ENCODE measurements at places on chromosomes 16 and 17.

- DNase-seq = no peak
Observed at GRCh38 chr17:80107231-80108021, 6.0 kb downstream of the GAA start.

GRCh38 chr17:80365983-80366382 lies 49.0 kb upstream of the ENDOV start:
- no peak for DNase-seq

- peak; percentile 60 for DNase-seq
Observed at GRCh38 chr16:24988593-24989338, 26.4 kb downstream of the ARHGAP17 start.

DNA sequence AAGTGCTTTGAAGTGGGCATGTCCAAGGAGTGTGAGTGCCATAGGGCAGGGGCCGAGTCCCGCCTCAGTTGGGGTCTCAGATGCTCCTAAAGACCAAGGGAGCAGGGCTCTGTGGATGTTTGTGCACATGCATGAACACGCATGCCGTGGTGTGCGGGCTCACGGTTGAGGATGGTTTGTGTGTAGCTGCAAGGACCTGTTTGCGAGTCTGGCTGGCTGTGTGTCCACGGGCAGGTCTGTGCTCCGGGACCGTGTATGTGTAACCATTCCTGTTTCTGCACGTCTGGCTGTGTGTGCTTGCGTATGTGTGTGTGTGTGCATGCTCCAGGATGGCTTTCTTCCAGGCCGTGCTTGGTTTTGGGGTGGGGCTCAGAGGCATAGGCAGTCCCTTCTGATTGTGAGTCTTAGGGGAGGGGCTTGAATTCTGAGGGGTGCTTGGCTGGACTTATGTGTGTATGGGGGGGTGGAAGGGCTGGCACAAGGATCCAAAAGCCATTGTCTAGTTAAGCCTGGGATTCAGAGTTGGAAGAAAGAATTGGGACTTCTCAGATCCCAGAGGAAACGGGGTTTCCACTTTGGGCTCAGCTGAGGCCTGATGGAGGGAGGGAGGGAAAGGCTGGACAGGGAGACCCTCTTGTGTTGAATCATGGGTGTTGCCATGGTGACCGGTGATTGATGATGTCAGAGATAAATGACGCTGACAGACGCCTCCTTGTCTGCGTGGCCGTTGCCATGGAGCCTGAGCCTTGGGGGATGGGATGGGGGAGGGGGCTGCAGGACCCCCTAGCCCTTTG lies 14.4 kb downstream of the GJD3 start:
- no peak for DNase-seq

- DNase-seq = peak; percentile 27
Observed at GRCh38 chr17:82300707-82301270, 16.6 kb downstream of the CD7 start.

- DNase-seq = no peak
Observed at GRCh38 chr17:14803826-14804225, 461.3 kb downstream of the PMP22 start.

DNA sequence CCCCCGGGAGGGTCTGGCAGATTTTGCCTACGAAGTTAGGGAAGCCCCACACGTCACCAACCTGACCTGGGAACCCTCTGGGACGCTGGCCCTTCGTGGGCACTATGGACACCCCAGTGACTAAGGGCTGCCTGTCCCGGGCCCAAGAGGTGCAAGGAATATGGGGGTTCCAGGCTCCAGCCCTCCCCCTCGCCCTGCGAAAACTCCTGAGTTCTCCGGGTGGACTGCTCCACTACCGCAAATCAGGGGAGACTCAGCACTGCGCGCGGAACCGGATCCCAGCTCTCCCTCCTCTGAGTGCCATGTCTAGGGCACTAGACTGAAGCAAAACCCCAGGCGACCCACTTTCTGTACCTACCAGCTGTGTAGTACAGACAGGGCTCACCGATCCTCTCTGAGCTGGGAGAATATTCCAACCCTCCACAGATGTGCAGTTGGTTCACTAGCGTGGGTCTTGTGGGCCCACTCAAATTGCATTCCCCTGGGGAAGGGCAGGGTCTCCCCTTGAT lies at the start of gene ARL5C:
Gene ARL5C (minus strand): TSS at position 321 of the 509 bp plus-strand sequence. CDS start 401 bp downstream, outside the sequence.
- no peak for DNase-seq
